ENCODE measurements at places on chromosomes 6 and 20. TPM values are rescaled to one million over a fixed set of nuclear protein-coding genes. Genes with fewer than 3 reads are reported as not detected.

DDO gene
- not detected for polyA plus RNA-seq

DNA sequence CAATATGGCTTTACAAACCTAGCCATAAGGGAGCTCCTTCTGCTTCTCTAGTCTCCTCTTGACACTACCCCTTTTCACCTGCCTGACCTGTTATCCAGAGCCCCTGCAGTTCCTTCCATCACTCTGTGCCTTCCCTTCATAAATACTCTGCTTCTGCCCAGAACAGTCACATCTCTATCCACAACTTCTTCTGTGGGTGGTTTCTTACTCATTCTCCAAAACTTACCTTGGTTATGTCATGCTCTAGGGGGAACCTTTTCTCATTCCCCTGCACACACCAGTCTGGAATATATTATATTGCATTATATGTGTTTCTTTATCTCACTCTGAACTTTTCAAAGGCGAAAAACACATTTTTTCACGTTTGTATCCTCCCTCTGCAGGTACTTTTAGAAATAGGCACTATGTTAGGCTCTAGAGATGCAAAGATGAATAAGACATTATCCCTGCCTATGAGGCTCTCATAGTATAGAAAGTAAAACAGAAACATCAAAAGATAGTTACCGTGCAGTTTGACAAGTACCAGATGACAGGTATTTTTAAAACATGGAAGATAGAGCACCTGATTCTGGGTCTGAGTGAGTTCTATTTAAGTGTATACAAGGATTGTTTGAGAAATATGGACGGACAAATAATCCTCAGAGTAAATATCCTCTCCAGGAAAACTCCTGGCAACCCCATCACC lies 51.5 kb downstream of the AIG1 start:
- DNase-seq, result no peak
- no peak overlapping the region for H3K4me3 ChIP-seq
- no peaks in the 10 kb centered on the region for H3K36me3 ChIP-seq
- no peaks in the 10 kb centered on the region for H3K27me3 ChIP-seq
- H3K4me1 ChIP-seq, result peaks cover 19% of the 10 kb centered on the region

DNA sequence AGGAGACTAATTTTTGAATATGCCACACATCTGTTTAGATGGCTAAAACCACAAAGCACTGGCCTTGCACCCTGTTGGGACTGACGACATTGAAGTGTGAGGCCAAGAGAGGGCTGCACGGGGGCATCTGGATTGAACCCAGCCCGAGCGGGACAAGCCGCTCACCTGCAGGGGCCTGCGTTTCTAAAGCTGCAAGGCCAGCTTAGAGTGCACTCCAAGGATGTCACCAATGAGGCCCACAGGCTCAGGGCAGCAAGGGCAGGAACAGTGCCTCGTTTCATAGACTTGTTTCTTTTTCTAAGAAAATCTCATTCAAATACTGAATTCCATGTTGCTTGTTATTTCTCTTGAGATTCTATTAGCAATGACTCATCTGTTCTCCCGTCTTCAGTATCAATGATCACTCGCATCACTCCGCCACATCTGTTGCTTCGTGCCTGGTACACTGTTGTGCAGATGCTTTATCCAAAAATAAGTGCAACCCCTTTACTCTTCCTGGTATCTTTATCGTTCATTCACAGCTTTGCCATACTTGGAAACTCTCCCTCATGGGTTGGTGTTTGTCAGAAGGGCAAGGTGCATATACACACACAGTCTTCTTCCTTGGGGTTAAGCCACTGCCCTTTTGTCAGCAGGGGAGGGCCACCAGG lies 120.1 kb downstream of the IRF4 start:
- H3K27ac ChIP-seq, result no peak overlapping the region
- no peak overlapping the region for H3K4me3 ChIP-seq
- no peaks in the 10 kb centered on the region for H3K4me1 ChIP-seq

DNA sequence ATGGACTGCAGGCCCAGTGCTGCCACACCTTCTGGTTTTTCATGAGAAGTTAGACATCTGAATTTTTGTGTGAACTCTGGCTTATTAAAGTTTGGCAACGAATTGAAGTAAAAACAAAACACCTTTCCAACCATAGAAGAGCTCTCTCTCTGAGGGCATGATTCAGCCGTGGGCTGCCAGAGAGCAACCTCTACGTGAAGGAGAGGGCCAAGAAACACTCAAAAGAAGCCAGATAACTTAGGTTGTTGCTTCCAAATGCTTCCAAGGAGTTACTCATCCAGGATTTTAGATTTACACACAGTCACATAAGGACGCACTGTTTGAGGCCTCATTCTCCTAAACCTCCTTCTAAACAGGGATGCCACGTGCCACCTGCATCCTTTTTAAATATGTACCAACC lies 65.5 kb downstream of the NRN1 start:
- H3K36me3 ChIP-seq, result no peaks in the 10 kb centered on the region
- DNase-seq, result no peak
- H3K4me1 ChIP-seq, result no peaks in the 10 kb centered on the region
- H3K4me3 ChIP-seq, result no peak overlapping the region
- no peak overlapping the region for H3K27ac ChIP-seq
